ENCODE measurements at places on chromosomes 2 and 18.

GRCh38 chr2:142957144-142957543, 79.7 kb downstream of the KYNU start:
- DNase-seq: no peak

- DNase-seq: no peak
Observed at GRCh38 chr2:62284980-62285379, 89.1 kb downstream of the B3GNT2 start.

DNA sequence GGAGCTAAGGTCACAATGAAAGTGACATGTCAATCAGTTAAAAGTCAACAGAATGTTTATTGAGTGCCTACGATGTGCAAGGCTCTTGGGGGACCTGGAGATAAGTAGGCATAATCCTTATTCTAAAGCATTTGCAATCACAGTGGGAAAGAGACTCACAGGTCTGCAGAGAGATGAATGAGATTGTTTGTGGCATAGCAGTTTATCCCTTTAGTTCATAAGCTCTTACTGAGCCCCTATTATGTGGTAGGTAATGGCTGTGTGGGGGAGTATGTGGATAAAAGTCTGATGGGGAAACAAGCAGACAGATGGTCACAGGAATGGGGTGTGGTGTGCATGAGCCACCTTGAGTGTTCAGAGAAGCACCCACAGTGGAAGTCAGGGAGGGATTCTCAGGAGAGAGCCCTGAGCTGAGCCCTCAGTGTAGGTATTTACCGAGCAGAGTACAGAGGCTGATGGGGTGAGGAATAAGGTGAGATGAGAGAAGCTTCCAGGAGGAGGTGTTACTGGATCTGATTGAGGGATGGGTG, 48.1 kb downstream of the EMILIN2 start:
- no peak for DNase-seq

GRCh38 chr2:158994920-158995676, 26.7 kb downstream of the TANC1 start:
- DNase-seq: no peak

DNA sequence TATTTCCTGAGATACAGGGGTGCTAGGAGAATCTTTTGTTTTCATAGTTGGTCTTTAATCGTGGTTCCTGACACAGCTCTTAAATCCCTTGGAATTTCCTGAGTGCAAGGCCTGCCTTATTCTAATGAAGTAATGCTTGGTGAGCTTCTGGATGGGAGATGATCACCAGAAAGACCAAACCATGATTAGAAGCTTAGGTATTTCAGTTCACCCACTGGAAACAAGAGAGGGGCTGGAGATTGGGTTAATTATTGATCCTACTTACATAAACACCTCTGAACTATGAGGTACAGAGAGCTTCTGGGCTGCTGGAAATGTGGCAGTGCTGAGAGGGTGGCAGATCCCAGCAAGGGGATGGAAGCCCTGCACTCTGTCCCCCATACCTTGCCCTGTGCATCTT, 406.8 kb downstream of the THSD7B start:
- no peak for DNase-seq

DNA sequence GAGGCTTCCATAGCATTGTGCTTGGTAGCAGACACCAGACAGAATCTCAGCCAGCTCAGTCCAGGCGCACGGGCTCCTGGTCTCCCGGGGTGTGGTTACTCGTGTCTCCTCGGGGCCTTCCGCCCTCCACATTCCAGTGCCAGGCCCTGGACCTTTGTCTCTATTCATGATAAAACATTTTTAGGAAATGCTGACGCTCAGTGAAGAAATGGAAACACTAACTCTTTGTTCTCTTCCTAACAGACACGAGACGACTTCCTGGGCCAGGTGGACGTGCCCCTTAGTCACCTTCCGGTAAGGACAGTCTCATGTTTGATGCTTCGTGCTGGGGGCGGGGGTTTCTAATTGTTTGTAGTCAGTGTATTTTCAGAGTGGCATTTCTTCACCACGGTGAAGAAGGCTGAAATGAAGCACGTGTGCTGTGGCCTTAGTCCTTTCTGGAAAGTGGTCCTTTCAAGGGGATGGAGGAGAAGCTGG, 271.8 kb downstream of the NEDD4L start:
- DNase-seq: peak; percentile 92

DNA sequence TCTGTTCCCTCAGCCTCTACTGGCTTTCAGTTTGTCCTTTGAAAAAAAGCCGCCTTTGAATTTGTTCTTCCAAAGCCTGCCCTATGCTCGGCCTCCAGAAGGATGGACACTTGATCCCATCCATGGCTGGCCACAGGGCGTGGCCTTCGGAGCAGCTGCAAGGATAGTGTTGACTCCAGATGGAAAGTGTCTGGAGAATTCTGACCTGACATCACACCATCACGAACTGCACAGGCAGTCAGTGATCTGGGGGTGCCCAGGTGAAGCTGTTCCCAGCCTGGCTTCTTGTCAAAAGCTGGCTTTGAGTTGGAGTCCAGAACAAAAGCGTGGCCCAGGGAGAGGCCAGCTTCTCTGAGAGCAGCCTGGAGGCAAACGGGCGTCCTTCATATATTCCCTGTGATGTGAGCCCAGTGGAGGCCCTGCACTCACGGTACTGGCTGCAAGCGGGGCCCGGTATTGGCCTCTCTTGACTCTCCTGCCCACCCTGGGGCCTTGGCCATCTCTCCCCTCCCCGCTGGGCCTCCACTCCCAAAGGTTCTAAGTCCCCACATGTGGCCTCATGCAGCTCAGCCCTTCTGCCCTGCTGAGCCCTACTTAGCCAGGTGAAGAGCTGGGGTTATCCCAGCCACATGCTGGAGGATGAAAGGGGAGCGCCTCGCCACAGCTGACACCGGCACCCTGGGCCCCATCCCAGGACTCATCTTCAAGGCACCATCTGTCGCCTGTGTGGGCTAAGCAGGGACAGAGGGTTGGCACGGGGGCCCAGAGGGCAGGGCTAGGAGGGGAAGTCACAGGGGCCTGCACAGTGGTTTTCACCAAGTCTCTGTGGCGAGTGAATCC, 20.4 kb upstream of the ATOH8 start:
- no peak for DNase-seq

DNA sequence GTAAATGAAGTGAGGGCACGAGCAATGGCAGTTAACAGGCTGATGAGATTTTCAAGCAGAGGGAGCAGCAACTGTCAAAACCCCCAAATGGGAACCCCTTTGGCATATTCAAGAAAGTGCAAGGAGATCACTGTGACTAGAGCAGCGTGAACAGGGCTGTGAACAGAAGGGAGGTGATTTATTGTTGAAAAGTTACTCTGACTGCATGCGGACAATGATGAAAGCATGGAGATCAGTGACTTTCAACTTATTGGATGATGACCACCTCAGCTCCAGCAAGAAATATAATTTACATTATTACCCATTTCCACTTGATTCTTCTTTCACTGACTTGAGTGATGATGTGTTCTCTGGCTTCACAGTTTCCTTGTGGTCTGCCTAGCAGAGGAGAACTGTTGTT, 187.8 kb upstream of the BOD1L2 start:
- DNase-seq: no peak

- DNase-seq: peak; percentile 86
Observed at GRCh38 chr2:9753276-9753600, 90.0 kb upstream of the TAF1B start.

GRCh38 chr2:177405029-177405692, 12.6 kb downstream of the AGPS start:
- DNase-seq: no peak

GRCh38 chr18:10041180-10041579, 127.4 kb downstream of the VAPA start:
- no peak for DNase-seq

DNA sequence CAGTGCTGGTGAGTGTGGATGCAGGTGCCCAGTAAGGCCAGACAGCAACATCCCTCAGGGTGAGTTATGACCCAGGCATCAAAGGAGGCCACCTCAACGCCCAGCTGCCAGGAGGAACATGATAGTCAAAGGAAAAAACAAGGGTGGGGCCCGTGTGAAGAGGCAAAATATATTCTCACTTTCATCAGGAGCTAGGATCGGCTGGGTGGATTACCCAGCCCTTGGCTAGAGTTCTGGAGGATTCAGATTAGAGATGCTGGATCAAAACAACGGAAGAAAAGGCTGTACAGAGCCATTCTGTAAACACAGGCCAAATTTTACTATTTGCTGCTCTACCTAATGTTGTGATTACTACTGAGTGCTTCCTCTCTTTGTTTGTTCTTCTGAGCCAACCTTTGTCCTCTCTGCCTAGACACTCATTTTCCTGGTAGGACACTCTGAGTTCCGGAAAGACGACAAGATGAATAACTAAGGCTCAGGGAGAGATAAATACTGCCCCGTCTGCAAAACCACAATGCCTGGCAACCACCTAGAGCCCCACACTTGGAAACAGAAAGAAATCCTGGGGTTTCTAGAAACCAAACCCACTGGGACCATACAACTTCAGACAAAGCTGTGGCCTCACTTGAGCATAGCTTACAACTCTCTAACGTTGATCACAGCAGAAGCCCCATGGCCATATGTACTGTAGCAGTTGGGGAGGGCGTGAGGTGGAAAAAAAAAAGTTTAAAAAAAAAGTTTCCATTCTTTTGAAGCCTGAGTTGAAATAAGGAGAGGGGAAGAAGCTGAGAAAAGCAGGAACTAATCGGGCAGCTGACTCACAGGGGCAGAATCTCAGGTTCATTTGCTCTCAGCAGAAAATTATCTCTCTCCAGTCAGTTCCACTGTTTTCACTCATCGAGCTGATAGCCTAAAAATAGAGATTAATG, 17.8 kb upstream of the PMAIP1 start:
- DNase-seq: no peak

DNA sequence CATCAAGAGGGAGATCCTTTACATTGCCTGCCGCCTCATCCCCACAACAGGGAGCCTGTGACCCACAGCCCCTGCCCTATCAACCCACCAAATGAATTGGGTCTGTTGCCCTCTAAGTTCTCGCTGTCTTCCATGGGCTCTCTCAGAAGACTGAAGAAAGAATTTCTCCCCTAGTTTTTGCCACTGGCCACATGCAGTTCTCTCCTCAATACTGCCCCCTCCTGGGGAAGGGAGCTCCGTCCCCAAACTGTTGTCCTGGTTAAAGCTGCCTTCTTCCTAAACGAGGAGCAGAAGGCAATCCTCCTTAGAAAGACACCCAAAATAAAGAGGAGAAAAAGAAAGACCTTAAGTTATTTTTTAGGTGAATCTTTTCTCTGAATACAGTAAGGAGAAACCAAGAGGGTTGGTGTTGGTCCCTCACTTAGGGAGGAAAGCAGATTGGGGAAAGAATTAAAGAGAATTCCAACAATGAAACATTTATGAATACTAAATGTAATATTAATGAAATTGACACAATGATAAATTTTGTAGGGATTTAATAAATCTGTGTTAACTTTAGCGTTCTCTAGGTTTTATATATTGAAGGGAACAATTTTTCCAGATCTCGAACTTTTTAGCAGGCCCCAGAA, 31.1 kb upstream of the SATB2 start:
- DNase-seq: peak; percentile 52

DNA sequence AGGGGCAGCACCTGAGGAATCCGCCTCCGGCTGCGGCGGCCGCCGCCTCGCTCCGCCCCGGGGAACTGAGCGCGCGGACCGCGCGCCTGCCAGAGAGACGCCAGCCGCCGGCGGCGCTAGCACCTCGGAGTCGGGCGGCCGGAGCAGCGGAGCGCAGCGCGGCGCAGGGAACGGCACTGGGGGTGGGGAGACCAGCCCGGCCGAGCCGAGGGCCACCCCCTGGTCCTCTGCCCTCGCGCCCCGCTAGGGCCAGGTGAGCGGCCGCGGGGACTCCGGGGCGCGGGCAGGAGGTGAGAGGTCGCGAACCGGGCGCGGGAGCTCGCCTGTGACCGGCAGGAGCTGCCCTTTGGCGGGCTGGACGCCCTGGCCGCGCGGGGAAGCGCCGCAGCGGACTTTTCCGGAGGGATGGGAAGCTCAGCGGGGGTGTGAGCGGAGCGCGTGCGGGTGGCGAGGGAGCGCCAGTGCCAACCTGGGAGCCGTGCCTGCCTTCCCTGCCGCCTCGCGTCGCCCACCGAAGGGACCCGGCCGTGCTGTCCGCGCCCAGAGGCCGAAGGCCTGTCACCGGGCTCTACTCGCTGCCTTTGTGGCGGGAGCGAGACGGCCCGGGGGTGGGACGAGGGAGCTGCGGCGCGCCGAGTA, at the start of gene GREB1L:
TSS of gene GREB1L (plus strand) at position 92 of the 639 bp plus-strand sequence. CDS start 141,287 bp downstream, outside the sequence.
- DNase-seq: peak; percentile 14

DNA sequence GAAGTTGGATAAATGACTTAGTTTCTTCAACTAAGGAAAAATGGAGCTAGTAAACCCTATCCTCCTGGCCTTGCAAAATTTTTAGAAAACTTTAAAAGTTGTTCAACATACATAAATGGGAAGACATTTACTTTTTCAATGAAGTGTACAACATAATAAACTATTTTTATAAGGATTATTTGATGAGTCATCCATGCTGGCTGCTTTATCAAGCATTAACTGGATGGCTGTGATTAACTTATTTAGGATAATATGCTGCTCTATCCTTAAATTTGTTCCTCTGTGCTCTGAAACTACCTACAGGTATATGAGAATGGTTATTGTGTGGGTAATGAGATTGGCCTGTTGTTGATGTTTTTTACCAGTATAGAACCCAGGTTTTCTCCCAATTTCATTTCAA, 21.3 kb downstream of the DYTN start:
- DNase-seq: no peak

DNA sequence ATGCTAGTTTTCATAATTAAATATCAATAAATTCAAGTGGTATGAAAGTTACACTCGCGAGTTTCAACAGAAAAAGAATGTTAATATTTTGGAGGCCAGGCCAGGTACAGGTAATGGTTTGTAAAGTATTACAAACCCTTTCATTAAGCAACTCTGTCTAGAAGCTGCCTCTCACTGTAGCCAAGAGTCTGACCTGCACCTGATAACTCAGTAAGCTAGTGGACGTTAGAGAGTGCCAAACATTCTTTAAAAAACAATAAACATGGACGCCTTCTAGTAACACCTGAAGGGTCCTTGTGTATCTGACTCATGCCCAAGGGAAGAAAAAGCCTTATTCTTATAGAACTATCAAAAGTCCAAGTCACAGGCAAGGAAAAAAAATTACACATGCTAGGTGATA, 70.2 kb downstream of the MBD2 start:
- no peak for DNase-seq

GRCh38 chr2:177078416-177078815, 134.2 kb upstream of the HNRNPA3 start:
- no peak for DNase-seq

- no peak for DNase-seq
Observed at GRCh38 chr2:165002638-165003037, 47.3 kb upstream of the SLC38A11 start.

DNA sequence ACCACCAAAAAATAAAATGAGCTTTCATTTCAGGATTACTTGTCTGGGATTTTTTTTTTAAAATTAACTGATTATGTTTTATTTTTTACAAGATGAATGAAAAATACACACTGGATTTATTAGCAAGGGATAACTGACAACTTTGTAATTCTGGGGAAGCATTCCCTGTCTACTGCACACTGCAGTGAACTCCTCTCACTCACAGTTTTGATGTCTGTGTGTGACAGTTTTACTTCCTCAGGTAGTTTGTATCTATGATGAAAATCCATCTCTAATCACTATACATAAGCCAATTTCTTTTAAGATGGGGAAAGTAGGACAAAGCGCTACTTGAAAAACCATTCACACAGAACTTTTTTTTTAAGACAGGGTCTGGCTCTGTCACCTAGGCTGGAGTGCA, 94.5 kb downstream of the COBLL1 start:
- DNase-seq: no peak
